ENCODE measurements at places on chromosomes 3 and 15.

- DNase-seq: no peak
Observed at GRCh38 chr3:142243134-142243533, 17.7 kb upstream of the GK5 start.

- DNase-seq: no peak
Observed at GRCh38 chr15:75620841-75621391, 4.6 kb downstream of the SNUPN start.

DNA sequence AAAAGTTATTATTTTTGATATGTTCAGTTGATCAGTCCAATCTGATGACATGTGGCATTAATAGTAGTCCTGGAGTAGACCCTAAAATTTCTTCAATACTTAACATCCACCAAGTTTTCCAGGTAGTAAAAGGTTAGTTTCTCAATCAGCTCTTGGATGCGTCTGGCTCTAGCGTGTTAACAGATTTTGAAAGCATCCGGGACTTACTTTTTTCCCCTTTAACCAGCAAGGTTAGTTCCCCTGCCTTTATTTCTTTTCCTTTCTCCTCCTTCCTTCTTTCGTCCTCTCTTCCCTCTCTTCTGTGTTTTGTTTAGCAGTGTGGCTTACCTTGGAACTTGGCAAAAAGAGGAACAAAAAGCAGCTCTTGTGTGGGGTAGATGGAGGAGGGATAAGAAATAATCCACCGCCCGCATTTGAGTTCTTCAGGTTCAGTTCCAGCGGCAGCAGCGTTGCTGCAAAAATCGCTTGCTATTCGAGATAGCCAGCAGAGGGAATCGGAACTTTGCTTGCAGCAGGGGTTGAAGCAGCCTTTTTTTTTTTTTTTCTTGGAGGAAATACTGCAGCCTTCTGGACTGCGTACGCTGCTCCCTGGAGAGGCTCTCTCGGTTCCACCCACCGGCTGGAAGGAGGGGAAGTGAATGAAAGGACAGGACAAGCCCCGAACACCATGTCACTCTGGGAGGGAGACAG lies at the start of gene RBMS3:
Gene RBMS3 (plus strand): TSS at position 668 of the 690 bp plus-strand sequence.
- no peak for DNase-seq

DNA sequence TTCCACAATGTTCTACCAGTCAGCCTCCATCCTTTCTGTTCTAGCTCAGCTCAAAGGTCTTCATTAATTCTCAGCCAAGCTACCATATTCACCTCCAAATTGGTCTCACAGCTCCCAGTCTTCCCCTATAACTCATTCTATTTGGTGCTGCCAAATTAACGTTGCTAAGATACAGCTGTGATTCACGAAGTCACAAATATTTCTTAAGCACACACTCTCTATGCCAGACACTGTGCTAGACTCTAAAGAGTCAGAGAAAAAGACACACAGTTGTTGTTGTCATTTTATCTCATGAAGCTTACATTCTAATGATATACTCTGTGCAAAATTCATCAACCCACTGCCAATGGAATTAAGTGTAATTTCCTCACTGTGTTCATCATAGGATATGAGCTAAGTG lies 102.8 kb downstream of the FRMD5 start:
- DNase-seq: no peak

- no peak for DNase-seq
Observed at GRCh38 chr3:188194332-188194731, 40.4 kb downstream of the LPP start.

DNA sequence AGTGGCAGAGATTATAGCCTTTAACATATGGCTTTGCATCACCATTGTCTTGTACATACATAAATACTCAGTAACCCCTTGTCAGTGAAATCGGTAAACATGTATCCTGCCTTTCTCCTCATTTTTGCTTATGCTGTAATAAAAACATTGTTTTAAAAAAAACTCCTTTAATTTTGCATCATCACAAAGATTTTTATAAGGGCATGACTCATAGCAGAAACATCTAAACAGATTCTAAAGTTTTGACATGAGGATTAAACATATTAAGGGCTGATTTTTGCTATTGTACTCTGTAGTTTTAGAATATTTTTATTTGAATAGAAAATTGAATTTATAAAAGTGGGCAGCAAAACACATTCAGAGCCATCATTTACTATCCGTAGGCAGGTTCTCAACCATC lies 275.9 kb downstream of the ZIC4 start:
- no peak for DNase-seq

- no peak for DNase-seq
Observed at GRCh38 chr3:194661374-194661773, 10.6 kb downstream of the LSG1 start.

- DNase-seq: no peak
Observed at GRCh38 chr3:161295325-161295724, 74.2 kb downstream of the NMD3 start.

- no peak for DNase-seq
Observed at GRCh38 chr3:100099621-100100020, 14.7 kb downstream of the FILIP1L start.

DNA sequence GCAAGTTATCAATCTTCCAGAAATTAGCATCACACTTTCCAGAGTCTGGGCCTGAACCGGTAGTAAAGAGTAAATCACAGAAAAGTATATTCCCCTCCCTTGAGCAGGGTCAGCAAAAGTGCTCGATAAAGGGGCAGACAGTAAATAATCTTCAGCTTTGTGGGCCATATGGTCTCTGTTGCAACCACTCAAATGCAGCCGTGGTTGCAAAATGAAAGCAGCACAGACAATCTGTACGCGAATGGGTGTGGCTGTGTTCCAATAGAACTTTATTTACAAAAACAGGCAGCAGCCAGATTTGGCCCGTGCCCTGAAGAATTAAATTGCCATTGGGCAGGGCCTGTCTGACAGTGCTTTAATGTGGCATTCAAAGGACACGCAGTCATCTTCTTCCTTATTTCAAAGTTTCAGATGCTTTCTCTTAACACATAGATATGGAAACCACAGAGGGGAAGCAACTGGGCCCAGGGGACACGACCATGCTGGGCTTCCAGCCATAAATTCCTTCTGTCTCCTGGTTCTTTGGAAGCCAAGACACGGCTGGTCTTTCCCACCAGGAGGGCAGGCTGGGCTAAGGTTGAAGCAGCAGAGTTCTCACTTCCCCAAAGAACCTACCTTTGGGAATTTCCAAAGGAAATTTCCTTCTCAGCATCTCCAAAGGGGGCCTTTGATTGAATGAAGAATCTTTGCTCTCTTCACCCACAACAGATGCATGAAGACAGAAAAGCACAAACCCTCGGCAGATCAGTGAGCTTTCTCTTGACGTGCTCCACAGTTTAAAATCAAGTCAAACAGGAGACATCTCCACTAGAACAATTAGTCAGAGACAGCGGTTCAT lies 489.8 kb upstream of the PROK2 start:
- DNase-seq: no peak

DNA sequence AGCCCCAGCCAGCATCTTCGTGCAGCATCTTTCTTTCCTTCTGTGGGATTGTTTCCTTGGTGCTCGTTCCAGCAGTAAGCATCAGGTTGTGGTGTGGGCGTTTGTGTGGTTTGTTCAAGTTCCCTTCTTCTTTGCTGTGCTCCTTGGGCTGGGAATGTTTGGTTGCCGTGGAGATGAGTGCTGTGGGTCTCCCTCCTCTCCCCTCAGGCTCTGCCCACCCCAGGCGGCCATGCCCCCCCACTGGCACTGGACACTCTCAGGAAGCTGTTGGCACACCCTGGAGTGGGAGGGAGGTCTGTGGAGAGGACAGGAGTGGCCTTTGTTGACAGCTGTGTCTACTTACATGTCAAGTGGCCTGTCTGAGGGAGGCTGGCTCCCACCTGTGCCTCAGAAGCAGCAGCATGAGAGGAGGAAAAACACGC lies 46.5 kb upstream of the SACM1L start:
- DNase-seq: no peak

- DNase-seq: no peak
Observed at GRCh38 chr15:81195339-81195864, 1.3 kb upstream of the IL16 start.

- no peak for DNase-seq
Observed at GRCh38 chr3:132605374-132605792, 8.3 kb downstream of the ACKR4 start.

- DNase-seq: no peak
Observed at GRCh38 chr3:45166321-45166879, 20.2 kb upstream of the CDCP1 start.

GRCh38 chr3:155233213-155233612 lies 60.3 kb downstream of the STRIT1 start:
- peak; percentile 81 for DNase-seq

GRCh38 chr3:172089250-172089649 lies 49.9 kb downstream of the FNDC3B start:
- DNase-seq: no peak

DNA sequence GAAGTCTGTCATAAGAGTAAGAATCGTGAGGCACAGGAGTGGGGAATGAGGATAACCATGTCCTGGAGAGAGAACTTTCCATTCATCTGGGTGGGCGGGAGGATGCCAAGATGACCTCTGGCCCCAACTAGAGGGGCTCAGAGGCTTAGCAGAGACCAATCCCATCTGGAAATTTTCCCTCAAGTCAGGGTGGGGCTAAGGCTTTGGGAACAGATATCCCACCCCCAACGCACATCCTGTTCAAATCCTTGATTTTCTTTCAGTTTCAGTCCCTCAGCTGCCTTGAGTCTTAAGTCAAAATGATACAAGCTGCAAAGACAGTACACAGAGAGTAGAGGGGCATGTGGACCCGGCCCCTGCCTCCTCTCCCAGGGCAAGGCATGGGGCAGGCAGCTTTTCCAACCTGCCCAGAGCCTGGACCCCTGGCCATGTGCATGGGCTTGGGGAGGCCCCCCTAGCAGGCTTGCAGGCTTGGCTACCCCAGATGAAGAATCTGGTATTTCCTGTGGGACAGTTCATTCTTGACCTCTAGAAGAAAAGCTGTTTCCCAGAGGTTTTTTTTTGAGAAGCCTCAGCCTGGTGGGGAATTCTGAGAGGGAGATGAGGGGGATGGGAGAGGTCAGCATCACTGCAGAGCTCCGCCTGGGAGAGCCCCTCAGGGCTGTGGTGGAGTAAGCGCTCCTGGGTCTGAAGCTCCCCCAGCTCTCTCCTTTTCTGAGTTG lies 109.7 kb upstream of the HACD2 start:
- no peak for DNase-seq

- peak; percentile 34 for DNase-seq
Observed at GRCh38 chr15:88480981-88481380, 13.5 kb downstream of the MRPS11 start.

DNA sequence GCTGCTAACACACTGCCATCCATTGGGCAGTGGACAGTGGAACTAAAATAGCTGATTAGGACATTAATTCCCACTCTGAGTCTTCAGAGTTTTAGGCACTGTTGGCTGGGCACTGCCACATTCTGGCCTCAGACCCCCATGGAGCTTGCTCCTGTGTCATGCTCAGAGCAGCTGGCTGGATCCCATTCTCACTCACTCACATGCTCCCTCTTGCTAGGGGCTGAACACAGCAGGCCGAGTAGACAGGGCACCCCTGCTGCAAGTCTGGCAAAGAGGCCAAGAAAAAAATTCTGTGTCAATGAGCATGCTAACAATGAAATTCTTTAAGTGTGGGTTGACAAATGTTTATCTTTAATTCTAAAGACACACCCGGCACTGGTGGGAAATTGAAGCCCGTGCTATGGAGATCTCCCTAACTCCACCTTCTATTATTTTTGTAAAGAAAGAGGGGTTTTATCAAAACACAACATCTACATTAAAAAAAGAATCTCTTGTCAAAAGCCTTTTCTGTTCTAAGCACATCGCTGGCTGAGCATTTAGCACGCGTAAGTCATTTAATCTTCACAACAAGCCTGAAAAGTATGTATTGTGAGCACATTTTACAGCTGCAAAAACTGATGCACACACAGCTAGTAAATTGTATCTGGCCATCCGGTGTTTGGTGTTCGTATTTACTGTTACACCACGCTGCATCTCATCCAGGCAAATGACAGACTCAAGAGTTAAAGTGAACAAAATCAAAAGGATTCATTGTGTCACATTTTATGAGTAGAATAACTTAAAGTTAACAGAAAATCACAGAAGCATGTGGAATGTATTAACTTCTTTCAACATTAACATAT lies 362.1 kb downstream of the PLOD2 start:
- DNase-seq: no peak

DNA sequence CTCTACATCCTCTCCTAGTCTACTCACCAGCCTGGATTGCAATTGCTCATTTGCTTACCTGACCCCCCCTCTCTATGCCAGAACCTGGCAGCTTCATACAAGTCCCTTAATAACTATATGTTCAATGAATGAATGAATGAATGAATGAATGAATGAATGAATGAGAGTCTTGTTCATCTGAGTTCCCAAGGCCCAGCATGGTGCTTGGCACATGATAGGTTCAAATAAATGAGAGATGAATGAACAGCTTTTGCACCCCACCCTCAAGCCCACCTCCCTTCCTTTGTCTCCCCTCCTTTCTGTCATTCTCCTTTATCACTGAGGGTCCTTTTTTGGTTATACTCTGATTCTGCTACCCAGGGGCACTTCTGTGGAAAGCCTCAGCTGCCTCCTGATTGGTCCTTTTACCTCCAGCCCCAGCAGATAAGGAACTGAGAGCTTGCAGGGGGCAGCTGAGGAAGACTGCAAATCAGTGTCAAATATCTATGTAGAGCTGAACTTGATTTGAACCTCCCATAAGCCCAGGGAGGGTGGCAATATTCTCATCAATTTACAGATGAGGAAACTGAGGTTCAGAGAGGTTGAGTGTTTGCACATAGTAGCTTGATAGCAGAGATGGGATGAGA lies 54.1 kb upstream of the CHRNB4 start:
- no peak for DNase-seq

DNA sequence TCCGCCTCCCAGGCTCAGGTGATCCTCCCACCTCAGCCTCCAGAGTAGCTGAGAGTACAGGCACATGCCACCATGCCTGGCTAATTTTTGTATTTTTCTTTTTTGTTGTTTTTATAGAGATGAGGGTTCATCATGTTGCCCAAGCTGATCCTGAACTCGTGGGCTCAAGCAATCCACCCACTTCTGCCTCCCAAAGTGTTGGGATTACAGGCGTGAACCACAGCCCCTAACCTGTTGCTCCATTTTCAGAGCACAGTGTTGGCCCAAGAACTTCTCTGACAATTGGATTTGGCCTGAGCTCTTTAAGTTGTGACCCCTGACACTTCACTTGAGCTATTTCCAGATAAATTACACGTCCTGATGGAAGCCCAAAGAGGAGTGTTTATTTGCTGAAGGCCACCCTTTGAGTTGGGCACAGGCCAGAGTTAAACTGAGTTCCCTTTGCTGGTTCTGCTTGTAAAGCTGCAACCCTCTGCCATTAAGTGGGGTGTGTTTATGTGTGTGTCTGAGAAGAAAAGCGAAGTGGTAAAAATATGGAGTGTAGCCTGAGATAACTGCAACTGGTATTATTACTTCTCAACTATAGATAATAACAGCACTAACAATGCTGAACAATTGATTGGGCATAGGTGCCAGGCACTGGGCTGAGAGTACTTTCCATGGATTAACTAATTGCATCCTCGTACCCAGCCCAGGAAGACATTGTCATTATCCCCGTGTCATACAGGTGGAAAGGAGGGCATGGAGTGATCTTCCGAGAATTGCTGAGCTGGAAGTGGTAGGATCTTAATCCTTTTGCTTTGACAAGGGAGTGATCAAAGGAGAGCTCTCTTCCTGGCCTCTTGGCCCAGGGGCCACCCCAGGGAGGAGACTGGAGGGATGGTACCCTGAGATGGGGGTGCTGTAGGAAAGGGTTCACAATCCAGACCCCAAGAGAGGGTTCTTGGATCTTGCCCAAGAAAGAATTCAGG lies 91.5 kb upstream of the PROK2 start:
- no peak for DNase-seq

GRCh38 chr3:169676925-169677537 lies 13.5 kb upstream of the MECOM start:
- no peak for DNase-seq

All from cerebellar nuclear complex (tissue), 1 donor.